Left forelimb (tissue), 1 donor: ENCODE measurements at places on chromosomes 2 and 18.

GRCh38 chr2:98026927-98027522 lies 31.3 kb upstream of the TMEM131 start:
- DNase-seq, result no peak

- DNase-seq, result peak; percentile 28
These were observed 20.1 kb downstream of the INPP5D start for GRCh38 chr2:233079953-233080835.

- no peak for DNase-seq
These were observed 35.0 kb upstream of the CYP27A1 start for GRCh38 chr2:218746960-218747359.

- no peak for DNase-seq
These were observed 69.8 kb downstream of the CIB4 start for GRCh38 chr2:26571316-26571715.

DNA sequence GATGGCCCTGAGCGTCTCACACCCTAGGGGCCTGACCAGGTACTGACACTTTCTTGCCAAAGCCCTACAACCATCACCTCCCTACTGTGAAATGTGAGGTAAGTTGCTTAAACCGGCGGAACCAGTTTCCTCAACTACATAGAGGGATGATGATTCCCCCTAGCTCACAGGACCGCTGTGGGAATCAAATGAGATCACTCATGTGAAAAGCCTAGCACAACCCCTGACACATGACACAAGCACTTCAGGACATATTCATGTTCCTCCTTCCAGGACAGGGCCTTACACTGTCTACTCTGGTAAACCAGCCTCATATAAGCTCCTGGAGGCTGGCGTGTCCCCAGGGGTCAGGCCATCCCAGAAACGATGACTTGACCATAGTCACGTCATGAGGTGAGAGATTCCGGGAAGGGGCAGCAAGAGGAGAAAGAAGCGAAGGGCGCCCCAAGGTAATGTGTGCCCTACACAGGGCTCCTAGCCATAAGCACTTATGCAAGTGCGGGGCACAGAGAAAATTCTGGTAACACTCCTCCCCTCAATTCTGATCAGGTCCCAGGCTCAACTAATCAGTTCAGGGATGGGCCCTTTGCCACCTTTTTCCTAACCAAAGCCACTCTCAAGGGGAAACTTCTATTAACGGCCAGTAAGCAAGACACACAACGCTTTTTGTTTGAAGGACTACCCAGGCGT lies 49.5 kb downstream of the C2orf42 start:
- DNase-seq, result no peak

- DNase-seq, result no peak
These were observed 141.1 kb downstream of the NCOA1 start for GRCh38 chr2:24632172-24632571.

- DNase-seq, result no peak
These were observed 27.3 kb downstream of the MOB4 start for GRCh38 chr2:197543206-197543605.

DNA sequence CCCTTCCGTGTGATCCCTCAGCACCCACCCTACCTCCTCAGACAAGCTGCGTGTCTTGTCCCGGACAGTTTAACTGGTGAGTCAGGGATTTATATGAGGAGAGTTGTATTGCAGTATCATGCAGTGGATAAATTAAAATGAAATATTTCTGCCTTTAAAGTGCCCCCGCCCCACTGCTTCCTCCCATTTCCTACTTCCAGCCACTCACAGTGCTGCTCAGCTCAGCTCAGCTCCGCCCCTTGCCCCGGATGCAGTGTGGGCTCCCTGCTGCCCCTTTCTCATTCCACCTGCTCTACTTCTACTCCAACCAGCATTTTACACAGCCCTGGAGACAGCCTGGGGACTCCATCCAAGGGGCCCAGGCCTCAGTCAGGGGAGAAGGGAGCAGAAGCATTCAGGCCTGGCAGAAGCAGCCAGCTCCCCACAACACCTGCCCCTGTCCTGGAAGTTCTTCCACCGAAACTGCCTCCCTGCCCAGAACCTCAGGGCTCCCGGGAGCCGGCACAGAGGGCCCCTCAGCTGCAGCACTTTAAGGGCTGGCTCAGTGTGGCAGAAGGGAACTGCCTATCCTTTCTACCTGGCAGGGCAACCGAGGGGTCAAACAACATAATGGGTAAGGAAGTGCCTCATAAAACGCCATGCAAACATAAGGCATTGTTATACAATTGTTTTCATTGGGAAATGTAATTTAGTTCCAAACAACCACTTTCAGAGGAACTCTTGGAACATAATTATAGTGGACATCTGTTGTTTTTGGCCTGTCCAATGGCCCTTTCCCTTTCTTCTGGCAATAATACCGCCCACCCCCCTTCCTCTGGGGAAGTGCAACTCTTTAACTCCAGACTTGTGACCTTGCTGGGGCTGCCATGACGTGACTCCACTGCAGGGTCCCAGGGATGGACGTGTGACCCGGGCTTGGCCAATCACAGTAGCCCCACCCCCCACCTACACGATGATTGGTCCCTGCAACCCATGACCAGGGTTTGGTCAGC lies 102.3 kb downstream of the LIPG start:
- peak; percentile 82 for DNase-seq

- no peak for DNase-seq
These were observed 479.7 kb downstream of the SPAG16 start for GRCh38 chr2:213763963-213764362.

DNA sequence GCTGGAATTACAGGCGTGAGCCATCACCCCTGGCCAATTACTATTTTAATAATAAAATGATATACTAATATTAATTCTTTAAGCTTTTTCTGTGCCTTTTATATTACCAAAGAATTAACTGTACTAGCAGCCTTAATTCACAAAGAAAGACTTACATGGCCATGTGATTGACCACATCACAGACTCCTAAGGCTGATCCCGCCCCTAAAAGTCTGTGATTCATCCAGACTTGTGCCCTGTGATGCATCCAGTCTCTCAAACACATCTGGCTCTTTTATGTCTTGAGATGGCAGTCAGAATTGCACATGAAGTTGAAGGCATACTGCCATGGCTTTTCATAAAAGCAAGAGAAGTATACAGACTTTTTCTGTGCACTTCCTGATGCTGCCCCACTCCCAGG lies 91.7 kb downstream of the DTNA start:
- no peak for DNase-seq

GRCh38 chr2:178949584-178949983 lies 100.4 kb downstream of the CCDC141 start:
- no peak for DNase-seq

GRCh38 chr2:20247084-20247483 lies 22.2 kb upstream of the SDC1 start:
- no peak for DNase-seq

DNA sequence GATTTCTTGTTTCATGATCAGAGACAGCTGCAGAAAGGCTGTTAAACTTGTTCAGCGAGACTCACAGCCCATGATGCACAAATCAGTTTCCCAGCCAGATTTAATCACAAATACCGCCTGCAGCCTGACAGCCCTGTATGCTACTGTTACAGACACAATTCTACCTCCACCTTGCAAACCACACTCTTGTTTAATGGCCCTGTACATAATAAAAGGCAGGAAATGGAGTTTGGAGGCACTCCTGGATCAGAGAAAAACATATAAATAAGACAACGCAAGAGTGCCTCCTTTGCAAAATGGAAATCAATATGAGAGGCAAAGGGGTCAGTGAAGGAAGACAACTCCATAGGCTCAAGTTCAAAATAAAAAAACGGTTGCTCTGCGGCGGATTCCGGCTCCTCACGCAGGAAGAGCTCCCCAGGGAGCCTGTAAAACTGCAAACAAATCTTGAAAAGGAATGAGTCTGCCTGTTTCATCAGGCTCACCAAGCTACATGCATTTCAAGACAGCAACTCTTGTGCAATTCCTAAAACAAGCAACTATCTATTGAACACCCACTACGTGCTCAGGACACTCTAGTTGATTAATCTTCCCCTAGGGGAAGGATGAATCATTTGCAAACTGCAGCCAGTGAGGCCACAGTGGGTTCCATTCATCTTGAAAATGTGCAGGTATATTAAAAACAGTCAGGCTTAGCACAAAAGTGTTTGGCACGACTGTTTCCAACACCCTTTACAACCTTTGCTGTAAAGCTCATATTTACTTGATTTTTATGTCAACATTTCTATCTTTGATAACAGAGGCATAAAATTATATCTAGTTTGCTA lies 37.5 kb downstream of the TBC1D8 start:
- no peak for DNase-seq

DNA sequence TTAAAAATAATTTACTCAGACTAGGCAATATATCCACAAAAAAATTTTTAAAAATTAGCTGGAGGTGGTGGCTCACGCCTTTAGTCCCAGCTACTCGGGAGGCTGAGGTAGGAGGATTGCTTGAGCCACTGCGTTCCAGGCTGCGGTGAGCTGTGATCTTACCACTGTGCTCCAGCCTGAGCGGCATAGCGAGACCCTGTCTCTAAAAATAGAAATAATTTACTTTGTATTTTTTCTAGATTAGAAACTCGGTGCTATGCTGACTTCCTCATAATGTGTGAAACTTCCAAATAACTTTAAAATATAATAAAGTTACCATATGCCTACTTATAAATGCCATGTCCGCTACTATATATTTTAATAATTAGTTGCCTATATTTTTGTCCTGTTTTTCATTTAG lies 6.7 kb downstream of the PPIG start:
- no peak for DNase-seq

DNA sequence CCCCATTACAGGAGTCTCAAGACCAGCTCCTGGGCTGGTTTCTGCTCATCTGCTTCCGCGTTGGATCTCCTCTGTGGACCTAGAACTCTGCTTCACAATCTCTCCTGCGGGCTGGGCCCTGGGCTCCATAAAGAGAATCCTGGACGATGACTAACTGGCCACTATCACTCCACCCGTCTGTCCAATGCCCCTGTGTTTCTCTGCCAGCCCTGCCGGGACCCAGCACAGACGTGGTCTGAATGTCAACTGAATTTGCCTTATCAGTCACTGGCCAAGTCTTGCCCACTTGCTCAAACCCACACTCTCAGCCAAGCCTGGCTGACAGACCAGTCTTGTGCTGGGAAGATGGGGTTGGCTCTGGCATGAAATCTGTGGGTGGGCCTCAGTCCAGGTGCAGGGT lies 17.4 kb downstream of the KIF3C start:
- no peak for DNase-seq

DNA sequence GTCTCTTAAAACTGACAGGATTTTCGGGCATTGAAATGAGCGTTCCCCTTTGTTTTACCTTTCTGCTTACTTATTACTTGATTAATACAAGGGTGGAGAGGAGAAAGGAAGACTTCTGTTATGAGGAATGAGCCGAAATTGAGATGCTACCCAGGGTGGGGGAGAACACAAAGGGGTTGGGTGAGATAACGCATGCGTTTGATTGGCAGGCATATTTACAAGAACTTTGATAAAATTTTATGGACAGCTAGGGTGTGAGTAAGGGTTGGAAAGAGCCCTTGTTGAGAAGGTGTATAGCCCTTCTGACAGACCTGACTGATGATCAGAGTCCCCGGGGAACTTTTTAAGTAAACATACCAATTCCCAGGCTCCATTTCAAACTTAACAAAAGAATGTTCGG lies 1.8 kb downstream of the RNF138 start:
- no peak for DNase-seq

DNA sequence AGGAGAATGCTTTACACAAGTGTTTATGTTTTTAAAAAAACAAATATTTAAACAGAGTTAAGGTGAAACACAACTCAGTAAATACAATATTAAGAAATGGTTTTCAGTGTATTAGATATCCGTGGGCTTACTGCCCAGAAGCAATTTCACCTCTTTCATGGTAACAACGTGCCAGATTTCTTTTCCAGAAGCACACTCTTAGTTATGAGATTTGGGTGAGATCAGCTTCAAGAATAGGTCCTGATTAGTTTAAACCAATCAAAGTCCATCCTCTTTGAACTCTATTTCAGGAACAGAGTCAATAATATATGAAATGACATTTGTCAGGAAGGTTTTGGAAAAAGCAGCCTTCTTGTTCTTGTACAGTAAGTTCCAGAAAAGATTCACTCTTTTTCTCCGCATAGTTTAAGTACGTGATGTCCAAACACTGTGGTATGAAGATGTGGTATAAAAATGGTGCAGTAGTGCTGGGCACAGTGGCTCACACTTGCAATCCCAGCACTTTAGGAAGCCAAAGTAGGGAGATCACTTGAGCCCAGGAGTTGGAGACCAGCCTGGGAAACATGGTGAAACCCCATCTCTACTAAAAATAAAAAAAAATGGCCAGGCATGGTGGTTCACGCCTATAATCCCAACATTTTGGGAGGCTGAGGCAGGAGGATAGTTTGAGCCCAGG lies 14.7 kb downstream of the USP34 start:
- DNase-seq, result no peak

GRCh38 chr18:10928011-10928771 lies 221.2 kb downstream of the PIEZO2 start:
- no peak for DNase-seq

DNA sequence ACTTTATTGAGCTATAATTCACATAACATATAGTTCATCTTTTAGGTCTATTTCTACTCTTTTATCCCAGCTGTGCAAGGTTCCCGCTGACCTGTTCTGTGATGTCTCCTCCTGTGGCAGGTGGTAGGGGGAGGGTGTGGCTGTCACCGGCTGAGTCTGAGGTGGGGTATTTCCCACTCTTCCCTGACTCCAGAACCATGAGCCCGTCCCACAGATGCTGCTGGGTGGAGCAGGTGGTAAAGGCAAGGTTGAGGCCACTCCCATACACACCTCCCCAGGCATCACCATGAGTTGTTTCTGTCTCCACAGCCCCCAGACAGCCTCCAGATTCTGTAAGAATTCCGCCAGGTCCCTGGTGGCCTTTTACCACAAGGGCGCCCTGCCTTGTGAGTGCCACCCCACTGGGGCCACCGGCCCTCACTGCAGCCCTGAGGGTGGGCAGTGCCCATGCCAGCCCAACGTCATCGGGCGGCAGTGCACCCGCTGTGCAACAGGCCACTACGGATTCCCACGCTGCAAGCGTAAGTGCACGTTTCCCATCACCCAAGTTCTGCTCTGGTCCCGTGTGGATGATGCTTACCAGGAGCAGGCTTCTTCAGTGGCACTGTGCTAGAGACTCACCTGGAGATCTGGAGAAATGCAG lies 156.9 kb downstream of the LAMA3 start:
- DNase-seq, result no peak

- no peak for DNase-seq
These were observed 888.8 kb downstream of the CNTNAP5 start for GRCh38 chr2:124913868-124914267.
